Myocyte (in vitro differentiated cells): ENCODE measurements at places on chromosomes 13 and 19. TPM values are rescaled to one million over a fixed set of nuclear protein-coding genes. Genes with fewer than 3 reads are reported as not detected.

DNA sequence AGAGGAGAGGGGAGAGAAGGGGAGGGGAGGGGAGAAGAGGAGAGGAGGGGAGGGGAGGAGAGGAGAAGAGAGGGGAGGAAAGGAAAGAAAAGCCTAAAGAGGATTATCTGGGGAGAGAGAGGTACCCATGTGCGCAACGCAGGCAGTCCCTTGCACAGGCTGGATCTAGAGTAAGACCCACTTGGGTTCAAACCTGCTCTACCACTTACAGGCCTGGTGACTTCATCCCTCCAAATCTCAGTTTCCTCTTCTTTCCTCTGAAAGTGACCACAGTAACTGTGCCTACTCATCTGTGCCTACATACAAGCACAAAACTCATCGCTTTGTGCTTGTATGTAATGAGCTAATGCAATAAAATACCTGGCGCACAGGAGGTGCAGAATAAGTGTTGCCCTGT is 732 bp upstream of the MAP1S start:
- DNase-seq = no peak

DNA sequence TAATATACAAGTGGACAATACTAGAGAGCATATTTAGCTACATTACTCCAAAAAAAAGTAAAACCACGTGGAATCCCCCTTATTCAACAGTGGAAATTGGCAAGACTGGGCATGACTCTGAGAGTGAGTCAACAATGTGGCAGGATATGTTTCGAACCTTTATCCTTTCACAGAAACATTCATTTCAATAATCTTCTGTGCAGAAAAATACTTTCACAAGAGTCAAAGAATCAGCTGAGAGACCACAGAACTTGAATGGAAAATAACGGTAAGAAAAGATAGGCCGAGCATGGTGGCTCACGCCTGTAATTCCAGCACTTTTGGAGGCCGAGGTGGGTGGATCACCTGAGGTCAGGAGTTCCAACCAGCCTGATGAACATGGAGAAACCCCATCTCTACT is 25.1 kb upstream of the CD70 start:
- DNase-seq = no peak

The LGALS7B gene
- total RNA-seq = not detected in 2 replicates

DNA sequence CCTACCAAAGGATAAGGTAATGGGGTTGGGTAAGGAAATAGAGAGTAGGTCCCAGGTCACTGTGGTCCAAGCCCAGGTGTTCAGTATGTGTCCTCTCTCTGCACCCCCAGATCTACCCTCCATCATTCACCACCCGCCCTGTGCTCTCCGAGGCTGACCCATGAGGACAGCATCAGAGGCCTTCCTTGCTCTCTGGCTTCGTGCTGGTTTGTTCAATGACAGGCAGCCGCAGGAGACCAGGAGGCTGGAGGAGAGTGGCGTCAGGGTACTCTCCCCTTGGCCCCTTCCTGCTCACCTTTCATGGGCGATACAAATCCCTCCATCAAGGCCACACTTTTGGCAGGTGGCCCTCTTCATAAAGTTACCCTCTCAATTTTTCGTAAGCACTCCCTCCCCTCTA is 1.7 kb downstream of the TUBA3C start:
- DNase-seq = no peak

DNA sequence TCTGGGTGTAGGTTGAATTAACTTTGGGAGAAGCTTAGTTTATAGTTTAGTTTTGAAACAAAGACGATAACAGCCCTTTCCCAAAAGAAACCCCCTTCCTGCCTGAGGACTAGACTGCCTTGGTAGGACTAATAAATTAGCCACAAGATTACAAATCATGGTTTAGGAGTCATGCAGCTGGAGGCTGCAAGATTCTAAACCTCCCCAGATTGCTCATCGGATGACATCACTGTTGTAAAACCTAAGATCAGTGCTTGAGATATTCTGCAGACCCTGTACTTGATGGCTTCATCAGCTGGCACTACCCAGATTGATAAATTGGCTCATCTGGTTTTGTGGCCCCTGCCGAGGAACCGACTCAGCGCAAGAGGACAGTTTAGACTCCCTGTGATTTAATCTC is 35.9 kb upstream of the MPHOSPH8 start:
- no peak for DNase-seq

DNA sequence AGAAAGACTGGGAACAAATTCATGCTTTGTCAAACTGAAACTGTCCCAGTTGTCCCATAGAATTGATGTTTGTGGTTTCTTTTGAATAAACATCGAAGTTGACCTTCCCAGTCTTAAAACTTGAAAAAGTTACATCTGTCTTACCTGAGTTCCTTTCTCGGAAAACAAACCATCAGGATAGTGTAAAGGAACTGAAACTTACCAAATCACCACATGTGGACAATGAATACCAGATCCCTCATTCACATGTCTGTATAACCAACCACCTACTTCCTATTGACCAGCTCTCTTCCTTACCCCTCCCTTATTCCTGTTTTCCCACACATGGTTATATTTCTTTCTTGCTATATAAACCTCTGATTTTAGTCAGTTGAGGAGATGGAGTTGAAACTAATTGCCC is 791.7 kb upstream of the PCDH20 start:
- no peak for DNase-seq

DNA sequence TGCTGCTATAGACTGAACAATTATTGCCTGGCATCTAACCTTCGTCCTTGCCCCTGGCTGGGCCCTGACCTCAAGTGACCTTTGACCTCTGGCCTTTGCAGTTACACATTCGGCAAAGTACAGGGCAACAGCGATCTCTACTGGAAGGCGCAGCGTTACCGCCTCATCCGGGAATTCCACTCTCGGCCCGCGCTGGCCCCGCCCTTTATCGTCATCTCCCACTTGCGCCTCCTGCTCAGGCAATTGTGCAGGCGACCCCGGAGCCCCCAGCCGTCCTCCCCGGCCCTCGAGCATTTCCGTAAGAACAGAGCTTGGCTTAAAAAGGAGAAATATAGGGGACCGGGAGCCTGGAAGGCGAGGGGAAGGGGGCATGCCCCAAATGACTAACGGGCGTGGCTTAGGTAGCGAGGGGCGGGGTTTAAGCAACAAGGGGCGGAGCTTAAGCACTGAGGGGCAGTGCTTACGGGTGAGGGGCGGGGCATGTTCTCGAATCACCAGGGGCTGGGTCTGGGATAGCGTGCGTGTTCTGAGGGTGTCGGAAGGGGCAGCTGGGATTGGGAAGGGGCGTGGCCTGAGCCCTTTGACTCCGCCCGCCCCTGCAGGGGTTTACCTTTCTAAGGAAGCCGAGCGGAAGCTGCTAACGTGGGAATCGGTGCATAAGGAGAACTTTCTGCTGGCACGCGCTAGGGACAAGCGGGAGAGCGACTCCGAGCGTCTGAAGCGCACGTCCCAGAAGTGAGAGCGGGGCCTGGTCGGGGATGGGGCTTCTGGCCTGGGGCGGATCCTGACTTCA is 52.7 kb downstream of the TRPM4 start:
- no peak for DNase-seq

The GPI gene
- 111 and 124 TPM in 2 replicates for total RNA-seq

DNA sequence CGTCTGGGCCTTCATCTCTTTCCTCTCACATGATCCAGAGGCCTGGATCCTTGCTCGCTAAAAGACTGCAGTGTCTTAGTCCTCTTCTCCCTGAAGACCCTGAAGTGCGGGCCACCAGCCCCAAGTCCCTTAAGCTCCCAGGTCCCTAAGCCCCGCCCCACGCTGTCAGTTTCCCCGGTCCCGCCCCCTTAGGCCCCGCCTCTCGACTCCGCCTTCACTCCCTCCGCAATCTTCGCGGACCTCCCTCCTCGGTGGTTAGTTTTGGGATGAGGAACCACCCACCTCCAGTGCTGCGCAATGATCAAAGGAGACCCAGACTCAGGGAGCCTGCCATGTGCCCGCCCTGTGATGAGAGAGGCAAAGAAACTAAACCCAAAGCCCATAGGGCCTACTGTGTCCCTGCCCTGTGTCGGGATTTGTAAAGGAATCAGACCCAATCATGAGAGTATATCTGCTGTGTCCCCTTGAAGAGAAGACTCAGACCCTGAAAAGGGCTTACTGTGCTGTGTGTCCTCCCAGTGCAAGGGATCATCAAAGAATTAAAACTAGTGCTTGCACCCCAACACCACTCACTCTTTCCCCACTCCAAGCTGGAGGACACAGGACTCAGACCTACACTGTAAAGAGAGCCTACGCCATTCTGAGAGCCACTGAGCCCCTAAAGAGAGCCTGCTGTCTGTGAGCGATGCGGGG is 3.0 kb upstream of the COX6B1 start:
- peak; percentile 55 for DNase-seq

The CEACAM7 gene
- total RNA-seq = not detected in 2 replicates

- DNase-seq = no peak
These were observed 27.4 kb upstream of the F7 start for GRCh38 chr13:113077953-113078901.

- DNase-seq = no peak
These were observed 15.1 kb downstream of the CUL4A start for GRCh38 chr13:113224486-113224885.

DNA sequence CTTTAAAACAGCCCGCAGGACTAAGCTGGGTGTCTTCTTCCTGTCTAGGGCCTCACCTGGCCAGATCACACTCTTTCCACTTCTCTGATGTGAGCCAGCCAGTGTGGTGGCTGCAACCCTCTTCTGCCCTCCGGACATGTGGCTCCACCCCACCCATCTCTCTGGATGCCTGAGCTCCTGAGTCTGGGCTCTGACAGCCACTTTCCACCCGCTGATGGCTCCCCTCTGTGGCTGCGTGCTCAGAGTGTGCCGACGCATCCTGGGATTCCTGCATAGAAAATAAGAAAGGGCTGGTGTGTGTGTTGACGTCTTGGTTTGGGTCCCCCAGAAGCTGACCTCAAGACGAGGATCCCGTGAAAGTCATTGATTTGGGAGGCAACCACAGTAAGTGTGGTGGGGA is 181.6 kb downstream of the URI1 start:
- DNase-seq = no peak

- DNase-seq = peak; percentile 13
These were observed 26.4 kb downstream of the C13orf46 start for GRCh38 chr13:113947311-113948033.

GRCh38 chr13:67123165-67123564 is 107.0 kb downstream of the PCDH9 start:
- no peak for DNase-seq

DNA sequence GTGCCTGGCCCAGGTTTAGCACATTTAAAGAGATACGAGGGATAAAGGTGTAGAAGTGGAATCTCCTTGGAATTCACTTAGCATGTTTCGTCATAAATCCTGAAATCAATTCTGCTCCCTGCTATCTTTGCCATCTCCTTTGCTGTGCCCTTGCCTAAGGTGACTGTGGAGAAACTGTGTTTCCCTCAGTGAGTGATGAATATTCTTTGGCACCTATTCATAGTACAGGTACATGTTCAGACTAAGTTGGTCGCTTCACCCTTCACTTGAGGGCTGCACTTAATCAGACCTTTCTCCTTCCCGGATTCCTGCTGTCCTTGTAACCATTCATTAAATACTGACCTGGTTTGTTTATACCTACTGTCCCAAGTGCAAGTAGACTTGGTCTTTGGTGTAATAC is 17.8 kb downstream of the PCCA start:
- DNase-seq = no peak

DNA sequence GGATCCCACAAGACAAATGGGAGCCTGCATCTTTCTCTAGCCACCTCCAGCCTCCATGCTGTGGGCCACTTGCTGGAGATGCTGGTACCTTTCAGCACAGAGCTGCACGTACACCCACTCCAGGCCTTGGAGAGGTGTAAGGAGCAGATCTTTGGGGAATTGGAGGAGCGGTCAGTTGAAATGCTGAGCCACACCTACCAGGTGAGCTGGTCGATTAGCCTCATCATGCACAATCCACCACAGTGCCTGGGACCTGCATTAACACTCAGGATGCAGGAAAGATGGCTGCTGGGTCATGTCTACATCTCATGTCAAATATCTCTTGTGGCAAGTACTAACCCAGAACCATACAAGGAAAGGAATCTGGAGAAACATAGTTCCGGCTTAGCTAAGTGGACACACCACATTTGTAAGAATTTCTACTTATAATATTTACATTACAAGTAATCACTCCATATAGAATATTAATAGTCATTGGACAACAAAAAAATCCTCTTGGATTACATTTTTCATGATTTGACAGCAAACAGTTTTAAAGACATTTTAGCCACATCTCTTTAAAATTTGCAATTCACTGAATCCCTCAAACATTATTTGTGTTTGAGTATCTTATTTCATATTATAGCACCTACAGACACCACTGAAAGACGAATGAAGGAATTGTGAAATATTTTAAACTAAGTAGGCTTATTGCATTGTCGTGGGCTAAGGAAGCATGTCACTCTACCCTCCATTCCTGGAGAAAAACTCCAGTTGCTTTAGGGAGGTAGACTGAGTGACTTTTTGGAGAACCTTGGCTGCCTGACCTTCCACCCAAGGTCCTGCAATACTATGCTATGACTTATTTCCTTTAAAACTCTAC is 21.8 kb upstream of the MBNL2 start:
- DNase-seq = no peak

DNA sequence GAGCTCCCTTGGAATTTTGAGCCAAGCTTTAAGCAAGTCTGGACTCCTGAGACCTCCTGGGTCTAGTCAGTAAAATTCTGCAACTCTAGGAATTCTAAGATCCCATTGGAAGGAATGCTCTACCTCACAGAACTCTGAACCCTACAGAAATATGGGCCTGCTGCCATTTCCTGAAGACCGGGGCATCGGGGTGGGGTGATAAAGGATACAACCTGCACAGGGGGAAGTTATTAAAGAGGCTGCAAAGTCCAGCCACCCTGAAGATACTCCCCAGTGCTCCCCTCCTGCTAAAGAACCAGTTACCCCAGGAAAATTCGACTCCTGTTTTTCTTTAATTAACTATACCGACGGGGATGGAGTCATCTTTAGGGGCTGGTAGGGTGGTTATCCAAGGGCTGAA is 2.4 kb upstream of the PPP1R37 start:
- DNase-seq = no peak

- DNase-seq = peak; percentile 12
These were observed 684.7 kb upstream of the SLITRK5 start for GRCh38 chr13:86986448-86986847.

DNA sequence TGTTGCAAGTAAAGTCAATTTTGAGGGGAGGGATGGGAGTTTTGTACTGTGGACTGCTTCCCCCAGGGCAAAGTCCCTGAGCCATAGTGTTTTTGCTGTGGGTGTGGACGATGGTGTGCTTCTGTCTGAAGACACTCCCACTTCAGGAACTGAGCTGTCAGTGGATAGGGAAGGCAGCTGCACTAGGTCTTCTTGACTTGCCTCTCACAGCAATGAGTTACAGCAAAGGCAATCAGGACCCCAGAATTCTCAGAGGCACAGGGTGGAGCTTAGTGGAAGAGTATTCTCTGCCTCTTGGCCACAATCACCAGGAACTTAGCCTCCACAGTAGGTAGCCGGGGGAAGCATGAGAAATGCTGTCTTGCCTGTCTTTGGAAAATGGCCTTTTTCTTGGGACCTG is 1416.6 kb upstream of the MIR17HG start:
- no peak for DNase-seq

GRCh38 chr13:73938372-73939070 is 195.7 kb downstream of the KLF12 start:
- DNase-seq = peak; percentile 71

The ONECUT3 gene
- not detected in 2 replicates for total RNA-seq

The MCOLN1 gene
- 9.2 and 10.7 TPM in 2 replicates for total RNA-seq

DNA sequence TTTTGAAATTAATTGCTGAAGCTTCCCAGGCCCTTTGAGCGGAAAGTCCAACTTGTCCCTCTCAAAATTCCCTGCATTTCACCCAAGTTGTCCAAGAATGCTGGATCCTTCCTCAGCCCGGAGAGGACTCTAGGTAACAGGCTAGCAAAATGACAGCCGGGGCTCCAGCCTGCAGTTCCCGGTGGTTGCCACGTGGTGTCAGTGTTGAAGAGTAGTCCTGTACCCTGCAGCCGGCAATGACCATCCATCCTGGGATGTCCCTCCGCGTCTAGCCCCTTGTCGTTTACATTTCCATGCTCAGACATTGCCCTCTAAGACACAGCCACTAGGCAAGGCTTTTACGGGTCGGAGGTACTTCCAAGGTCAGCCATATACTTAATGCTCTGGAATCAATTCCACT is 31.4 kb upstream of the MTIF3 start:
- no peak for DNase-seq
